ENCODE measurements at places on chromosomes 1 and 21.
A peak's percentile ranks its signal among the peaks of the same experiment; 100 is the strongest.

GRCh38 chr1:173415490-173415889 is 61.6 kb upstream of the PRDX6 start:
- no peak for DNase-seq

DNA sequence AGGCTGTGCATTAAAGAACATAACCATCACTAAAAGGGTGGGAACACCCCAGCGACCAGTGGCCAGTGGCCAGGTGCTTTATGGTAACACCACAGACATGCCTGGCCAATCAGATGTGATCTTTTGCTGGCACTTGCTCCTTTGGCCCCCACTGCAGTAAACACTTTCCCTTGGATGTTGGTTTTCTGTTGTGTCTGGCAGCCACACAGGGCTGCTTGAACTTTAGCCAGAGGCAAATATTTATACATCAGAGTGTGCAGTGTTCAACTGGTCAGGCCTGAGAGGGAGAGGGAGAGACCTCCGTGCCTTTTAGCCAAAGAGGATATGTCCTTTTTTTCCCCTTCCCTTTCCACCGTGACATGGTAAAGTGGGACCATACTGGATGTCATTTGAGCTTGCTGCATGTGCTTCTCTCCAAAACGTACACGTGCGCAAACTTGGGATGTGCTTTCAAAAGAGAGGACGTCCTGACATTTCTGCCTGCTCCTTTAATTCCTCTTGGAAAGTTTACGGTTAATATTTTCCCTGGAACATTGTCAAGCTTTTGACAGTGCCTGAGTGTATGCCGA is 101.2 kb downstream of the NFIA start:
- DNase-seq, result no peak

DNA sequence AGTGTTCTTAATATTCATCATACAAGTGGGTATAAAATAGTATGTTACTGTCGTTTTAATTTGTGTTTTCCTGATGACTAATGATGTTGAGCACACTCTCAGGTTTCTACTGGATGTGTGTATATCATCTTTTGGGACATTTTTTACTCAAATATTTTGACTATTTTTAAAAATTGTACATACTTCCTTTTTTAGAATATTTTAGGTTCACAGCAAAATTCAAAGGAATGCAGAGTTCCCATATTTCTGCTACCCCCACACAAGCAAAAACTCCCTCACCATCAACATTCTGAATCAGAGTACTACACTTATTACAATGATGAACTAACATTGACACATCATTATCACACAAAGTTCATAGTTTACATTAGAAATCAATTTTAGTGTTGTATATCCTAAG is 114.5 kb downstream of the DPYD start:
- no peak for DNase-seq

DNA sequence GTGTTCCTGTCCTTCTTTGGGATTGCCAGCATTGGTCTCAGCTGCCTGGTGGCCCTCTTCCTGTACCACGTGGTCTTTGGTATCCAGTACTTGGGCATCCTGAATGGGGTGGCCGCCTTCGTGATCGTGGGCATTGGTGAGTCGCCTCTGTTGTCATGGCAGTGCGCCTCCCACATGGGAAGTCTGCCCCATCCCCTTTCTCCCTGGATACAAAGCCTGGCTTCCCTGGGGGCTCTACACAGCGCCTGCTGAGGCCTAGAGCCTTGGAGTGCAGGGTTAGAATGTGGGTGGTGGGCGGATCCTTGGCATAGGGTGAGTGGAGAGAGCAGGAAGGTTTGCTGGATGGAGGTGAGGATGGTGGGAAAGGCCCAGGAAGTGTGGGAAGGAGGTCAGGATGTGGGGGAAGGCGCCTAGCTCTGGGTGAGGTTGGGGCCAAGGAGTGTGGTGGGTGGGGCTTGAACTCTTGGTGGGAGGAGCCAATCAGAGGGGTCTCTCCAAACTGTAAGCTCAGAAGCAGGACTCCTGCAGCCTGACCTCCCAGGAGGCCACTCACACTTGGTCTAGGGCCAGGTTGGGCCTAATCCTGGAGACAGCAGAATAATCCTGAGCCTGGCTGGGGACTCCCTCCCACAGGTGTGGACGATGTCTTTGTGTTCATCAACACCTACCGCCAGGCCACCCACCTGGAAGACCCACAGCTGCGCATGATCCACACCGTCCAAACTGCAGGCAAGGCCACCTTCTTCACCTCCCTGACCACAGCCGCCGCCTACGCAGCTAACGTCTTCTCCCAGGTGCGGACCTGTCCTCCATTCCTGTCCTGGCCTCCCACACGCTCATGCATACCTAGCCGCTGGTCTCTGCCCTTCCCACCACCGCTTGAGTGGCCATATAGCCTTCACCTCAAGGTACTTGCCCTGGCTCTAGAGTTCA is 36.7 kb downstream of the DISP3 start:
- no peak for DNase-seq

GRCh38 chr1:24126018-24126671 is 14.2 kb upstream of the MYOM3 start:
- no peak for DNase-seq

GRCh38 chr1:55609630-55610029 is 394.5 kb upstream of the USP24 start:
- DNase-seq, result no peak

DNA sequence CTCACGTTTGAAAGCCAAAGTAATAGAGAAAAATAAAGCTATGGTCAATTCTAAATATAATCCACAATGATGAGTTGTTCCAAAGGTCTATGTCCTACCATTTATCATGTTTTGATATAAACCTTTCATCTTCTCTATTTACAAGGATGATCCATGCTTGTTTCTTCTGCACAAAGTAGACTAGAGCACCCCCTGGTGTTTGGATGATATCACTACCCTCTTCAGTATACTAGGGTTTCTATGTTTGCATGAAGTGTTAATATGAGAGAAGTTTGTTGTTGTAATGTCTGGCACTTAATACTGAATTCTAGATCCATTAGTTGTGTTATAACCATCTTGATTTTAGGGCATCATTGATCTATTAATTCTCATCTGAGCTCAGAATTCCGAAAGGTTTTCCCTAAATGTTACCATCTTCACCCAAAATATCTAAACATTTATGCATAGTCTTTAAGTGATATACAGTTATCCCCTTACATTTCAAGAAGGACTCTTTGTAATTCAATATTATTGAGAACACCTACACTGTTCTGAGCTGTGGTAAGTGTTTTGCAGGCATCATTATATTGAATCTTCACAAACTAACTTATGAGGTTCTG is 21.1 kb downstream of the CLDN8 start:
- peak; percentile 60 for DNase-seq

DNA sequence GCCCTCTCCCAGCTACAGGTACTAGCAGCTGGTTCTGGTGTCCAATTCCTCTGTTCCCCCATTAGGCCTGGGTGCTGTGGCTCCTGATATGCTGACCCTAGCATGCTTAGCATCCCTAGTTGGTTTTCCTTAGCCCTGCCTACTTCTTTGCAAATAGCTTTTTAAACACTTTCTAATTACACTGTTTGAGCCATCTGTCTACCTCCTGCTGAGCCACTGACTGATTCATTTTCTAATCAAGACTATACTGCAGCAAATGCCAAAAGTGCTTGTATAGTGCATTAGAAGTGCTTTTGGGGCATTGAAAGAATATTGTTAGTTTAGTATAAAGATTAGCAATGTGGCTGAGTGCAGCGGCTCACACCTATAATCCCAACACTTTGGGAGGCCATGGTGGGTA is 36.3 kb downstream of the ERICH3 start:
- no peak for DNase-seq

Data from activated CD4-positive, alpha-beta T cell treated with anti-CD3 and anti-CD28 coated beads, Interleukin-2, amount 10 ng/mL, durations not matched to agents 24 days and 14 days (primary cell).